Activated T-helper 1 cell treated with anti-CD3 and anti-CD28 coated beads, Interleukin-12 subunit alpha, Interleukin-12 subunit beta, Interleukin-2, Interleukin-4 antibody, amounts not matched to agents 30 ng/mL and 10 ng/mL and 1 ng/mL, durations not matched to agents 14 hours and 24 hours and 36 hours (primary cell): ENCODE measurements at places on chromosomes 6 and 20. TPM values are rescaled to one million over a fixed set of nuclear protein-coding genes. Genes with fewer than 3 reads are reported as not detected.

DNA sequence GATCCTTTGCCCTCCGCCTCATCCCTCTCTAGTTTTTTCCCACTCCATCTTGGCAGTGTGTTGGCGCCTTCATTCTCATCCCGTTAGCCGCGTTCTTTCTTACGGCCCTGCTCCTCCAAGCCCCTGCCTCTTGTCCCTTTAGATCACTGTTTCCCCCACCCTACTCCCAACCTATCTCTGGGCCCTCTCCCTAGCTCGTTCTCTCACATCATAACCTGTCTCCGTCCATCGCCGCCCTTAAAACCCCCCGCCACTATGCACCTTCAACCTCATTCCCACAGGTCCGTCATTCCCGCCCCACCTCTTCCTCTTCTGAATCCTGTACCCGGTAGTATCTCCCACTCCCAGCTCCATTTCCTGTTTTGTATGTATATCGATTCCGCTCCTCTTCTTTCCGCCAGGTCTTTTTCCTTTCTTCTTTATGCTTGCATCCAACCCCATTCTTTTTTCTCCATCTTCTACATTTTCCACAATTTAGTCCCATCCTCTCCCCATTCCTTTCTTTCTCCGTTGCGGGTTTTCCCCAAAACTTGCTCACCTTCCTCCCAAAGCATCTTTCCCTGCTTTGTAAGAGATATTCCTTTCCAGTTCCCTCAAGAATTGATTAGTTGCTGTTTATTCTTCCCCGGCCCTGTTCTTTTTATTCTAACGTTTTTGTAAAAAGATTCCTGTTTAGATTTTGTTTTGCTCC lies 671 bp downstream of the EFHC1 start:
- DNase-seq, result no peak

The PI16 gene
- not detected in 2 replicates for total RNA-seq

DNA sequence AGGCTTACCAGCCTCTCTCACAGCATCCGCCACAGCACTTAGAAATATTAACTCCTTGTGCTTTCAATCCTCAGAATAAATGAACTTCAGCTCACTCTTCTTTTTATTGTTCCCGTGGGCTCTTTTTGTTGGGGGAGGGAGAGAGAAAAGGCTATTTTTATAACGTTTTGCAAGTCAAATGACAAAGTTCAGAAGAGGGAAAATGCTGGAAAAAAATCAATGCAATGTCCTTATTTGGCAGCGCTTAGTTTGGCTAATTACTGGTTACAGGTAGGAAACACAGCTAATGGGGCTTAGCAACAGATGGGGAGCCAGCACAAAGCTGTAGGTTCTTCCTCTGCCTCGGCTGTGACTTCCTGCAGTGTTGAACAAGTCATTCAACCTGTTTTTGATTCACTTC lies 1067.0 kb upstream of the MAP3K7 start:
- DNase-seq, result no peak

The SOX18 gene
- total RNA-seq, result 1.3 TPM in 2 replicates

DNA sequence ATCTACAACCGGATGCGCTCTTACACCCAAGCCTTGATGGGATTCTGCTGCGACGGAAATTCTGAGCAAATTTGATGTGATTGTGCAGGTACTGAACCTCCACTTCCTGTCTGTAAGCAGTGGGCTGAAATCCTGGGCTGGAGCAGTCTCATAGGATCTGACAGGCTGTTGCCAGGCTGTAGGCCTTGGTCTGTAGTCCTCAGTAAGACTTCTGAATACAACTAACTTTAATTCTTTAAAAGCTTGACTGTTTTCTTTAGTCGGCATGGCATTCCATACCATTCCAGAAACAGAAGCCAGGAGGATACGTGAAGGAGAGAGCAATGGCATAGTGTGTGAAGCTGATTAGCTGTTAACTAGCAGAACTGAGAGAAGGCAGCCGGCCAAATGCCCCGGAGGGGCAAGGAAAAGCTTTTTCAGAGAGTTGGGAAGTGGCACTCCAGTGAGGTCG lies 68.3 kb downstream of the ADTRP start:
- peak; percentile 57 for DNase-seq

The KCNB1 gene
- 0.08 and 0.20 TPM in 2 replicates for total RNA-seq

DNA sequence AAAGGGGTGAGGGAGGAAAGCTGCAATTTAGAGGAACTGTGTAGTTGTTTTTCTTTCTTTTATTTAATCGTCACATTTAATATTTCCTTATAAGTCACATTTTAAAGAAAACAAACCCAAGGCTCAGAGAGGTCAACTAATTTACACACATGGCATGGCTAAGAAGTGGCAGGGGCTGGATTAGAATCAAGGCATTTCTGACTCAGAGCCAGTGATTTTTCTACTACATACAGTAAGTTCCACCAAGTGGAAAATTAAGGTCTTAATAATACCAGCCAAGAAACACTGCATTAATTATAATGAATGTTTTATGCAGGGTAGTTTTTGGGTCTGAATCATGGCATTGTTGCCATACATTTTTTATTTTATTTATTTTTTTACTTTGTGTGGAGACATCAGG lies 607.7 kb upstream of the CITED2 start:
- DNase-seq, result no peak

The CRISP2 gene
- not detected in 2 replicates for total RNA-seq

- no peak for DNase-seq
Observed at GRCh38 chr6:17102258-17102870, 514 bp downstream of the STMND1 start.

The ABHD16B gene
- not detected in 2 replicates for total RNA-seq

The NR2E1 gene
- not detected in 2 replicates for total RNA-seq

The TBC1D7 gene
- 27.3 and 28.2 TPM in 2 replicates for total RNA-seq

- no peak for DNase-seq
Observed at GRCh38 chr6:156771047-156771446, 6.1 kb upstream of the ARID1B start.

GRCh38 chr6:23498013-23498412 lies 628.0 kb upstream of the NRSN1 start:
- no peak for DNase-seq

DNA sequence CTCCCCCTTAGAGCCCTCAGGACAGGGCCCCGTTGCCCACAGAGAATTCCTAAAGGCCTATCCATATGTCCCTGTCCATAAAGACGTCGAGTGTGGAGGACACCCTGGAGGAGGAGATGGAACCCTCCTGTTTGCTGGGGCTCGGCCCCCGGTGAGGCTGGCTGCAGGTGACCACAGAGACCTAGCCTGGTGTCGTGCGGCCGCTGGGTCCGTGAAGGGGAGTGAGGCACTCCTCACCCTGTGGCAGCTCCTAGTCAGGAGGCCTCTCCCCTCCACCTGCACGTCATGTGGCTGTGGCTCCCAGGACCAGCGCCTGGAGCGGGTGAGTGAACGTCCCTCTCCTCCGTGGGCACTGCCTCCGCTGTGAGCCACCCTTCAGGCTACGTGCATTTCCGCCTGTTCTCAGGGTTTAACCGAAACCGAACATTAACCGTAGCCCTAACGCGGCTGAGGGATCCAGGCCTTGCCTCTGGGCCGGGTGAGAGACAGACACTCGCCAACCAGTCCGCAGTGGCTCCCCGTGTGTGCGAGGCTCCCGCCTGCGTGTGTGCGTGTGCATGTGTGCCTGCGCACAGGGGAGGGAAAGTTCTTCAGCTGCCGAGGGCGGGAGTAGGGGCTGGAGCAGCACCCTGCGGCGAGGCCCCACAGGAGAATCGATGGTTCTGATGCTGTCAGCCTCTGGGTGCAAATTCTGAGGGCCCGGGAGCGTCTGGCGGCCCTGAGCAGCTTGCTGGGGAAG lies 5.9 kb upstream of the TCEA2 start:
- no peak for DNase-seq

- DNase-seq, result no peak
Observed at GRCh38 chr6:150201285-150201684, 58.4 kb downstream of the PPP1R14C start.

GRCh38 chr6:148274809-148275208 lies 67.8 kb upstream of the SASH1 start:
- DNase-seq, result no peak

- DNase-seq, result no peak
Observed at GRCh38 chr6:93675856-93676417, 256.6 kb upstream of the EPHA7 start.

GRCh38 chr6:20409427-20409971 lies 7.8 kb downstream of the E2F3 start:
- DNase-seq, result no peak

DNA sequence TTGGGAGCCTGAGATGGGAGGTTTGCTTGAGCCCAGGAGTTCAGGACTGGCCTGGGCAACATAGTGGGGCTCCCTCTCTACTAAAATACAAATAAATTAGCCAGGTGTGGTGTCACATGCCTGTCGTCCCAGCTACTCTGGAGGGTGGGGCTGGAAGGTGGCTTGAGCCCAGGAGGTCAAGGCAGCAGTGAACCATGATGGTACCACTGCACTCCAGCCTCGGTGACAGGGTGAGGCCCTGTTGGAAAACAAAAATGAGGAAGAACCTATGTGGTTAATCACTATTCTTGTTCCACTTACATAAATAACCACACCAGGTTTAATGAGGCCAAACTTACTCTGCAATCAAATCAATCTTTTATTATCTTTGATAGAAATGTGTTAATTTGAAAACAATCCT lies 5.4 kb downstream of the PPDPF start:
- no peak for DNase-seq

DNA sequence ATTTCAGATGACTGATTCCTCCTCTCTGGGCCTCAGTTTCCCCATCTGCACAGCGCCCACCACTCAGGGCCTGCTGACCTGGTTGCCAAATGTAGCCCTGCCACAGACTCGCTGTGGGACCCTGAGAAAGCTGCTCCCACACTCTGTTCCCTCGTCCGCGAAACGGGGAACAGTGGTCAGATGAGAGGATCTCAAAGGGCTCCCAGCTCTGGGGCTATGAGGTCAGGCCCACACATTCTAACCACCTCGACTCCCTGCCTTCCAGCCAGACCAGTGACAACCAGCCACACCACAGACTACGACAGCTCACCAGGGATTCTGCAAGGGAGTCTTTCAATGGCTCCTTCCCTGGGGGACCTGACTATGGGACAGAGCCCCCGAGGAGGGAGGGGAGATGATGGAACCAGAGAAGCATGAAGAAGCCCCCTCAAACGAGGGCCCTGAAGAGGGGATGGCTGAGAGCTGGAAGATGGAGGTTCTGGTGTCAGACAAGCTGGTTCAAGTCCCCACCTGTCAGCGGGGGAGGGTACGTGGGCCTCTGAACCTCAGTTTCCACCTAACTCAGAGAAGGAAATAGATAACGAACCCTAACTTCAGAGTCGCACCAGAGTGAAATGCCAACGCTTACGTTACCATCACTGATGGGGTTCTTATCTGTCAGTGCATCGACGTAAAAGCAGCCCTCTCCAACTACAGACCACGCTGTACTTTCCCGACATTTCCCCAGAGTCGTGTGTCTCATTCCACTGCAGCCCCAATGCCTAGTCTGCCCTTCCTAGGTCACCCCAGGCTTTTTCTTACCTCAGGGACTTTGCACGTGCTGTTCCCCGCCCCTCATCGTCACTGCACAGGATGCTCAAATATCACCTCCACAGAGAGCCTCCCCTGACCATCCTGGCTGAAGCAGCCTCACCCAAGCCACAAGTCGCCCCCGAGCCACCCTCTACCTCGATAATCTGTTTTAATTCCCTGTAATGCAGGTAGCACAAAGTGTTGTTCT lies 60.5 kb downstream of the PREX1 start:
- DNase-seq, result no peak

- no peak for DNase-seq
Observed at GRCh38 chr6:22467645-22468044, 101.7 kb upstream of the HDGFL1 start.

DNA sequence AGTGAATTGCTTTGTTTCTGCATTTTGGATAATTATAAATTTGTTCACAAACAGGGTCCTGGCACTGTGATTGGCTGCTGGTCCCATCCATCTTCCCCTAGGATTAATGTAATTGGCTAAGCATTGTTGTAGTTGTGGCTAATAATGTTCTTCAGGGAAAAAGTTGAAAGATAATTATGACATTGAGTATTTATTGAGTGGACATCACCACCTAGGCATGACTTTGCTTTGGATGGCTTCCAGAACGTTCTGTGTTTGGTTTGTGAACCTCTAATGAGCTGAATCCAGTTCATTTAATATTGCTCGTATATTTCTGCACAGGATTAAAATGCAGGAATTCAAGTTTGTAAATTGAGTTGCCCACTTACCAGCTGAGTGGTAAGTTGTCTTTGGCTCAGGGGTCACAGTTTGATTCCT lies 55.1 kb downstream of the ARID1B start:
- DNase-seq, result no peak

DNA sequence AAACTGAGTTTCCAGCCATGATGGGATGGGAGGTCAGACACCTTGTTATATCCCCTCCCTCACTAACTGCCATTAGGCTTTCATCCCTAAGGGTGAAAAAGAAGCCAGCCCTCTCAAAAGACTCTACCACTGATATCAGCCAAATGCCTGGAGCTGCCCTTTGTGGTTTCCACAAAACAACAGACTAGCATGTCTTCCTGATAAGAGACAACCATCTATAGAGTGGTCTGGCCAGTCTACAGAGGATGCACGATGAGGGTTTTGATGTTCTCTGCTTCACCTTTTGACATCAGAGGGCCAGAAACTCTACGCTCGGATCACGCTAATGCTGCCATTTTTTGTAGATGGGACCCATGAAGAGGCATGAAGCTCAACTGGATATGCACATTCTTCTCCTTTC lies 61.7 kb upstream of the ARHGAP18 start:
- no peak for DNase-seq

- DNase-seq, result no peak
Observed at GRCh38 chr6:42569102-42570028, 5.5 kb downstream of the UBR2 start.

DNA sequence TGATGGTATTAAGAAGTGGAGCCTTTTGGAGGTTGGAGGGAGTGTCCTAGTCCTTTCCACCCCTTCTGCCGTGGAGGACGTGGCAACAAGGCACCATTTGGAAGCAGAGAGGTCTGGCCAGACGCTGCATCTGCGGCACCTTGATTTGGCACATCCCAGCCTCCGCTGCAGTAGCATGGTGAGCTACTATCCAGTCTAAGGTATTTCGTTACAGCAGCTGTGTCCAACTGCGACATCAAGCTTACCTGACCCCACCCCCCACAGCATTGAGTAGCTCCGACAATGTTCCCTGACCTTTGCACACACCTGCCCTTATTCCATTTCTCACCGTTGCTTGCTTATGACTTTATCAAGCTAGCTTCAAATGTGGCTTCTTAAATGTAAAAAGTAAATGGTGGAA lies 29.8 kb upstream of the SYNJ2 start:
- DNase-seq, result no peak

DNA sequence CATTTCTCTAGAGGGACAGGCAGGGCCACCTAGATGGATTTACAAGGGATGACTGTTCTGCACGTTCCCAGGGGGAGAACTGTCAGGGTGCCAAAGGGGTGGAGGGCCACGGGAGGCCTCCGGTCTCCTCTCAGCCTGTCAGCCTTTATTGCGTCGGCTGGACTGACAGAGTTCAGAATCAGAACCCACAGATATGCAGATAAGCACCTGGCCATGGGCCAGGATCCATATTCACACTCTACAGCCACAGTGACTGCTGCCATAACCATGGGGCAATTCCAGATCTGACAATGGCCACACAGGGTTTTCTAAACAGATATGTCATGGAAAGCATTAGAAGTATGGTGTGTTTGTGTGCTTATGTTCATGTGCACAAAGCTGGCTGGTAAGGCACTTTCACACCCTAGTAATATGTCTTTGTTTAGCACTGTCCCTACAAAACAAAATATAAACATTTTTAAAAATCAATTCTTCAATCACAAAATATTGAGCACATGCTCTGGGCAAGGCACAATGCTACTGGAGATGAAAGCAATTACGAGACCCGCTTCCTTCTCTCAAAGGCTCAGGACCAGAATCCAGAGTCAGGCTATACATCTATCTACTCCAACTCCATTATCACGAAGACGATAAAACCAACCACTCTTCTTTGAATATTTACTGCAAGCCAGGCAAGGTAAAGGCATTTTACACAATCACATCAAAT lies 29.1 kb downstream of the TRAM2 start:
- DNase-seq, result no peak
